Ureter (tissue), 1 donor: ENCODE measurements at places on chromosomes 1 and 21. TPM values are rescaled to one million over a fixed set of nuclear protein-coding genes. Genes with fewer than 3 reads are reported as not detected.

The CPLANE2 gene
- total RNA-seq = 9.0 TPM

The KRTAP12-2 gene
- not detected for total RNA-seq

The INAVA gene
- total RNA-seq = 83.2 TPM

The CROCC gene
- 38.5 TPM for total RNA-seq

The BMP8B gene
- 3.7 TPM for total RNA-seq

The TGFB2 gene
- 17.4 TPM for total RNA-seq

The FCAMR gene
- not detected for total RNA-seq

The SERINC2 gene
- total RNA-seq = 237 TPM

The C2CD2 gene
- 66.4 TPM for total RNA-seq

The SH3D21 gene
- 9.5 TPM for total RNA-seq

The COA6 gene
- total RNA-seq = 18.2 TPM

The MASP2 gene
- total RNA-seq = not detected

The SHISAL2A gene
- total RNA-seq = 1.1 TPM

The COL16A1 gene
- total RNA-seq = 110 TPM

The PROK1 gene
- 9.3 TPM for total RNA-seq

The RNU11 gene
- total RNA-seq = not detected

The KCNT2 gene
- total RNA-seq = 9.5 TPM

The DENND2D gene
- 134 TPM for total RNA-seq

The ADORA3 gene
- total RNA-seq = 5.8 TPM

The IGSF9 gene
- 13.8 TPM for total RNA-seq

The INPP5B gene
- 38.1 TPM for total RNA-seq

The CLCA4 gene
- 0.86 TPM for total RNA-seq

The SPATA17 gene
- total RNA-seq = 3.2 TPM

The ACTL8 gene
- total RNA-seq = not detected

The CITED4 gene
- total RNA-seq = 17.9 TPM

The RAB13 gene
- 86.4 TPM for total RNA-seq

The KCNA3 gene
- total RNA-seq = 3.6 TPM

The CHD5 gene
- 0.83 TPM for total RNA-seq

The WNT3A gene
- total RNA-seq = 0.21 TPM

The HP1BP3 gene
- total RNA-seq = 186 TPM

The TTC22 gene
- 14.9 TPM for total RNA-seq

The FCMR gene
- 17.1 TPM for total RNA-seq

The OBSCN gene
- 42.2 TPM for total RNA-seq

The CA6 gene
- not detected for total RNA-seq

The PLEKHG5 gene
- 17.7 TPM for total RNA-seq

The TFAP2E gene
- 1.2 TPM for total RNA-seq

The TMEM240 gene
- 2.9 TPM for total RNA-seq

The FMO2 gene
- 6.7 TPM for total RNA-seq
